ENCODE measurements at places on chromosomes 1 and 21. TPM values are rescaled to one million over a fixed set of nuclear protein-coding genes. Genes with fewer than 3 reads are reported as not detected.
A peak's percentile ranks its signal among the peaks of the same experiment; 100 is the strongest.

DNA sequence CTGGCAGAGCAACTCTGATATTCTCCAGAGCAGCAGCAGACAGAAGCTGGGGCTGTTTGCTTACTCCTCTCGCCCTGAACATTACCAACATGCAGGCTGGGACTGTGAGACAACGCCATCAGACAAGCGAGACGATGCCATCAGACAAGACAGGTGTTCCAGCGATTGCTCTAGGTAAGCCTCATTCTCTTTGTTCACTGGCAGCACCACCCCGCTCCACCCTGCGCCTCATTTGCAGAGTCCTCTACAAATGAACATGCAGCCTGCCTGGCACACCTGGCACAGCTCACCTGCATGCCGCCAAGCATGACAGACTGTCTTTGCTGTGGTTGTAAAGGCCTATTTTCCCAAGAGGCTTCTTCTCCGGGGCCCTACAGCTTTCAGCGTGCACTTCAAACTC lies 346.2 kb downstream of the SMYD3 start:
- peaks cover 11% of the 10 kb centered on the region for H3K4me1 ChIP-seq
- no peaks in the 10 kb centered on the region for H3K27me3 ChIP-seq
- no peaks in the 10 kb centered on the region for H3K36me3 ChIP-seq
- DNase-seq, result no peak
- no peak overlapping the region for H3K27ac ChIP-seq

DNA sequence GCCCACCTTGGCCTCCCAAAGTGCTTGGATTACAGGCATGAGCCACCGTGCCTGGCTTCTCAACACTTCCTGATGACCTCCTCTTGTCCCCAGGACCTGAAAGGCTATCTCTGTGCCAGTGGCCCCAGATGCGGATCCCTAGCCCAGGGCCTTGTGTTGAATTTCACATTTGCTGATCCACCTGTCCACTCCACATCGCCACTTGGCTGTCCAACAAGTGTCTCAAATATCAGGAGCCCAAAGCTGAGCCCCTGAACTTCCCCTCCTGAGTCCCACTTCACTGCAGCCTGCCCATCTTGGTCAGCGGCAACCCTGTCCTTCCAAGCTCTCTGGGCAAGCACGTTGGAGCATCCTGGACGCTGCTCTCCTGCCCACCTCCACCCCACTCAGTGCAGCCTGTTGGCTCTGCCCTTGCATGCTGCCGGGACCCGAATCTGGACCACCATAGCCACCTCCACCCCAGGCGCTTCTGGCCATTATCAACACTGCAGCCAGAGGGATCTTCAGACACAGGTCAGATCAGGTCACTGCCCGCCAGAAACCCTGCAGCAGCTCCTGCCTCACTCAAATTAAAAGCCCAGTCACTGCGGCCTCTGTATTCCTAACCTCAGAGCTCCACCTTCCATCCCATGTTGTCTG lies 352.5 kb upstream of the VAMP3 start:
- H3K27me3 ChIP-seq, result no peaks in the 10 kb centered on the region
- H3K27ac ChIP-seq, result no peak overlapping the region
- H3K4me1 ChIP-seq, result no peaks in the 10 kb centered on the region

- DNase-seq, result no peak
- H3K4me1 ChIP-seq, result no peaks in the 10 kb centered on the region
- H3K27me3 ChIP-seq, result no peaks in the 10 kb centered on the region
- no peak overlapping the region for H3K27ac ChIP-seq
- H3K4me3 ChIP-seq, result no peak overlapping the region
- peaks cover 11% of the 10 kb centered on the region for H3K36me3 ChIP-seq
Measured at GRCh38 chr1:230696722-230697437, 17.0 kb downstream of the AGT start.

- H3K4me1 ChIP-seq, result no peaks in the 10 kb centered on the region
- no peak for DNase-seq
- H3K4me3 ChIP-seq, result no peak overlapping the region
- no peak overlapping the region for H3K27ac ChIP-seq
Measured at GRCh38 chr1:41906943-41907342, 11.8 kb downstream of the HIVEP3 start.

- H3K27me3 ChIP-seq, result peaks cover 89% of the 10 kb centered on the region
- peak; percentile 65 for DNase-seq
- peak overlapping the region; percentile 57 for H3K4me3 ChIP-seq
- H3K36me3 ChIP-seq, result no peaks in the 10 kb centered on the region
- H3K4me1 ChIP-seq, result peaks cover 49% of the 10 kb centered on the region
Measured at GRCh38 chr1:220877377-220878095, 1.7 kb upstream of the HLX start.

GRCh38 chr1:245301162-245301580 lies 146.4 kb downstream of the KIF26B start:
- H3K4me1 ChIP-seq, result no peaks in the 10 kb centered on the region
- no peak overlapping the region for H3K27ac ChIP-seq
- H3K27me3 ChIP-seq, result no peaks in the 10 kb centered on the region
- DNase-seq, result no peak
- no peak overlapping the region for H3K4me3 ChIP-seq

- H3K27ac ChIP-seq, result no peak overlapping the region
- no peaks in the 10 kb centered on the region for H3K36me3 ChIP-seq
- DNase-seq, result no peak
Measured at GRCh38 chr1:171256940-171257606, 8.8 kb downstream of the FMO1 start.

- DNase-seq, result no peak
- no peak overlapping the region for H3K27ac ChIP-seq
- peaks cover 21% of the 10 kb centered on the region for H3K27me3 ChIP-seq
- H3K36me3 ChIP-seq, result peaks cover 12% of the 10 kb centered on the region
Measured at GRCh38 chr1:22502202-22502601, 50.6 kb downstream of the ZBTB40 start.

DNA sequence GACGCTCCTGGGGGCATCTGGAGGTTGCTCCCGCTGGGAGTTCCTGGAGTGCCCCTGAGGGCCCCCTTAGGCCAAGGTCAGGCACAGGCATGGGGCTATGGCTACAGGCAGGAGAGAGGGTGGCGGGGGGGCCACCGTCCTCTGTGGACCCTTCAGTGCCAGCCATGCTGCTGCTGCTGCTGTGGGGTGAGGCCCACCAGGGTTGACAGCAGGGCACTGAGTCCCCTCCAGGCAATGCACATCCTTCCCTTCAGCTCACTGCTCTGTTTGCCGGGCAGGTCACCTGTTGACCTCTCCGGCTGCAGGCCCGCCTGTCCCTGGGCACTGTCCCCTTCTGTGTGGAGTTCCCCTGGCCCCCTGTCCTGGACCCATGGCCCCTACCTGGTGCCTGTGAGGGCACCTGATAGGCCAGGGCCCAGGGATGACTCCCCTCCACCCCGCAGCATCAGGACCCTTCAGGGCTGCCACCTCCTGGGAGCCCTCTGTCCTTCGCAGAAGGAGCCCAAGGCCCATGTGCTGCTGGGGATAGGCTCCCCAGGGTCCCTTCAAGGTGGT lies 34.1 kb upstream of the ADARB1 start:
- H3K4me3 ChIP-seq, result no peak overlapping the region
- no peaks in the 10 kb centered on the region for H3K36me3 ChIP-seq
- no peak overlapping the region for H3K27ac ChIP-seq
- no peak for DNase-seq
- H3K4me1 ChIP-seq, result no peaks in the 10 kb centered on the region

DNA sequence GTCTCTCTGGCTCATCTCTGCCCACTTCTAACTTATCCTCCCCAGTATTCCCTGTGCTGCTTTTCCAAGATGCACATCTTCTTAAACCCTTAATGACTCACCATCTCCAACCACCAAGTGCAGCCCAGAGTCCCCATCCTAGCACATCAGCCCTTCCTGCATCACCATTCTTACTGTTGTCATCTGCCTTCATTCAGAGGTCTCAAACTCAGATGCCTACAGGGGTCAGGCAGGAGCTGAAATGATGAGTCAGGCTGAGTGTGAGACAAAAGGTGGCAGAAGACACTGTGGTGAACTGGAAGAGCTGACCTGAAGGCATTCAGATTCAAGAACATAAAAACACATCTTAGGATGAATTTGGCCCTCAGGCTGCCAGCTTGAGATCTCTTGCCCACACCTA lies 34.6 kb downstream of the OLFML2B start:
- H3K27ac ChIP-seq, result no peak overlapping the region
- DNase-seq, result no peak
- H3K4me3 ChIP-seq, result no peak overlapping the region
- no peaks in the 10 kb centered on the region for H3K4me1 ChIP-seq
- no peaks in the 10 kb centered on the region for H3K36me3 ChIP-seq

GRCh38 chr1:25563330-25564215 lies 20.2 kb downstream of the LDLRAP1 start:
- DNase-seq, result no peak
- no peak overlapping the region for H3K27ac ChIP-seq
- H3K27me3 ChIP-seq, result no peaks in the 10 kb centered on the region
- H3K4me3 ChIP-seq, result no peak overlapping the region
- no peaks in the 10 kb centered on the region for H3K36me3 ChIP-seq

DNA sequence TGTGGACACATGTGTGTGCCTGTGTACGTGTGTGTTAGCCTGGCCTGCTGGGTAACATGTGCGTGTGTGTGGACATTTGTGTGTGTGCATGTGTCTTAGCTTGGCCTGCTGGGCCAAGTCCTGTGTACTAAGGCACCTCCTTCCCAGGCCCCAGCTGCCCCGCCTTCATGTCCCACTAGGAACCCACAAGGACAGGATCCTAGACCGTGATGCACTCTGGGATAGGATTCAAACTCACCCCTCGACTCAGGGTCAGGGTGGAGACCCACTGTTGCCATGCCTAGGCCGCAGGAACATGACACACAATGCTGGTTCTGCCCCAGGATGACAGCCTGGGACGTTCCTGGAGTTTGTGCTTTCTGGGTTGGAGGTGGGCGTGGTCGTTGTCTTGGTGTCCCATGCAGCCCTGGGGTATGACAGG lies 89.9 kb upstream of the TMPRSS2 start:
- peaks cover 23% of the 10 kb centered on the region for H3K4me1 ChIP-seq
- H3K36me3 ChIP-seq, result no peaks in the 10 kb centered on the region
- no peak for DNase-seq
- no peaks in the 10 kb centered on the region for H3K27me3 ChIP-seq
- no peak overlapping the region for H3K4me3 ChIP-seq

DNA sequence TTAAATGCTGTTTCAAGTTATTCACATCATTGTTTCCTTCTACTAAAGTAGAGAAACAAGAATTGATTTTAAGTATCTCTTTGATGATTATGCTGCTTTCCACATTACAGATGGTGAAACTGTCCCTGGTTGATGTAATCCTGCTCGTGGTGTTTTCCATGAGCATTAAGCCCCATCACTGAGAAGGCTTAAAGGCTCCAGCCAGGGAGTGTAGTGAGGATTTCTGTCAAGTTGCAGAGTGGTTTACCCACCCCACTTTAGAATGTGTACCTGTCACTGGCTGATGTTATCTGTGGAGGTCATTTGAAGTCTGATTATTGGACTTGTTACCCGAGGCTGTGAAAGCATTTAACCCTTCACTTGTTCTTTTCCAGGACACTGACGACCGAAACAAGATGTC lies 12.9 kb downstream of the CERS2 start:
- H3K27me3 ChIP-seq, result no peaks in the 10 kb centered on the region
- no peak overlapping the region for H3K4me3 ChIP-seq
- 0 out of 2 replicates have a peak overlapping the region, but pooled peaks have one; percentile 12 for H3K27ac ChIP-seq
- no peaks in the 10 kb centered on the region for H3K4me1 ChIP-seq

DNA sequence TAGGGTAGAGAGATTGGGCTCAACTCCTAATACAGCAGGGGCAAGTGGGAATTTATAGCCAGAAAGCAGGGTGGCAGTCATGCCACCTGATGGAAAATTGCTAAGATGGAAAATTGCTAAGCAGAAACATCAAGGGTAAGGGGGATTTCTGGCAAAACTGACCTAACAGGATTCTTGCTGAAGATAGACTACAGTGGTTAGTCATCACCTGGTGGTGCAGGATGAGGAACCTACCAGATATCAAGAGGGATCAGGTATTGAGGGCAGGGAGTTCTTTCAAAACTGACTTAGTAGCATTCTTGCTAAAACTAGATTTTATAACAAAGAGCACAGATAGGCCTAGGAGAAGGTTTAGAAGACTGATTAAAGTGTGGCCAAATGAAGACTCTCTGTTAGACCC lies 292.9 kb downstream of the PLPP3 start:
- no peak for DNase-seq
- no peaks in the 10 kb centered on the region for H3K27me3 ChIP-seq
- H3K4me3 ChIP-seq, result no peak overlapping the region
- H3K4me1 ChIP-seq, result peaks cover 13% of the 10 kb centered on the region

DNA sequence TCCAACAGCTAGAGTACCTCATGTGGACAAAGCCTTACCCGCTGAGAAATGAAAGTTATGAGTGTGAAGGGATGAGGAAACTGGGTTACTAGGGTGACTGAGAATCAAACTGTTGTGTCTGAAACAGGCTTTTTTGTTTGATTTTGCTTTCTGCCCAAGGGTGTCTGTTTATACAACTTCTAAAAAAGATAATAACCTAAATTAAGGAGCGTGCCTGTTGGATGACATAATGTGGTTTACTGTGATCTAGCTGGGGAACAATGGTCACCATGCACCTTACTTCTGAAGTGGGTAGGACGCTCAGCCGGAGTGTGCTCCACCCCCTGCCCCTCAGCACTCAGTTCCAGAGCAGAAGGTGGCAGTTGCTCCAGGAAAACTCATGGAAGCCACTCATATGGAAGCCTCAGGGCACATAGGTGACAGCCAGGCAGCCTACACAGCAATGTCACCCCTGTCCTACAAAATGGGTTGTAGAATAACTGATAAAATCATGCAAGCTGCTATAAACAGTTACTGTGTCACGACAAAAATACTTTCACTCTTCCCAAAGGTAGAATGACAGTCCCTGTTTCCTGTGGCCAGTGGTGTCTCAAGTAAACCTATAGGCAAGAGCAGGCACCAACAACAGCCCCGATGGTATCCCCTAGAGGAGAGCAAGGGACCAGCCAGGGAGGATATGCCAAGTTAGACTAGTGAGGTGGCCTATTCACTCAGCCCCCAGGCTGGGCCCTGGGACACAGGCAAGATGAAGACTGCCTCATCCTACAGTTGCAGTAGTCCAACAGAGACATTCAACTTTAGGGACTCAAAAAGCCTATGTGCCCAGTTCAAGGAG lies 29.3 kb downstream of the SIPA1L2 start:
- DNase-seq, result peak; percentile 28
- H3K36me3 ChIP-seq, result no peaks in the 10 kb centered on the region
- no peak overlapping the region for H3K27ac ChIP-seq
- H3K4me3 ChIP-seq, result no peak overlapping the region

DNA sequence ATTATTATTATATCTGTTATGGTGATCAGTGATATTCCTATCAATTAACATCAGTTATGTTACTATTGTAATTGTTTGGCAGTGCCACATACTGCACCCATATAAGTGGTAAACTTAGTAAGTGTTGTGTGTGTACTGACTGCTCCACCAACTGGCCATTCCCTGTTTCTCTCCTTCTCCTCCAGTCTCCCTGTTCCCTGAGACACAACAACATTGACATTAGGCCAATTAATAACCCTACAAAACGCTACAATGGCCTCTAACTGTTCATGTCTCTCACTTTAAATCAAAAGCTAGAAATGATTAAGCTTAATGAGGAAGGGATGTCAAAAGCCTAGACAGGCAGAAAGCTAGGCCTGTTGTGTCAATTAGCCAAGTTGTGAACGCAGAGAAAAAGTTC lies 6.6 kb upstream of the THRAP3 start:
- no peak overlapping the region for H3K27ac ChIP-seq
- no peaks in the 10 kb centered on the region for H3K36me3 ChIP-seq
- no peaks in the 10 kb centered on the region for H3K4me1 ChIP-seq
- no peak overlapping the region for H3K4me3 ChIP-seq
- DNase-seq, result no peak
- no peaks in the 10 kb centered on the region for H3K27me3 ChIP-seq

GLIS1 gene
- total RNA-seq, result 0.04 TPM

SF3B4 gene
- 49.2 TPM for total RNA-seq

MACF1 gene
- 399 TPM for total RNA-seq

CADM3 gene
- 4.4 TPM for total RNA-seq

ADAM30 gene
- total RNA-seq, result not detected

GPR25 gene
- not detected for total RNA-seq

BCL10 gene
- 27.8 TPM for total RNA-seq
